ENCODE measurements at places on chromosomes 5 and 9.

DNA sequence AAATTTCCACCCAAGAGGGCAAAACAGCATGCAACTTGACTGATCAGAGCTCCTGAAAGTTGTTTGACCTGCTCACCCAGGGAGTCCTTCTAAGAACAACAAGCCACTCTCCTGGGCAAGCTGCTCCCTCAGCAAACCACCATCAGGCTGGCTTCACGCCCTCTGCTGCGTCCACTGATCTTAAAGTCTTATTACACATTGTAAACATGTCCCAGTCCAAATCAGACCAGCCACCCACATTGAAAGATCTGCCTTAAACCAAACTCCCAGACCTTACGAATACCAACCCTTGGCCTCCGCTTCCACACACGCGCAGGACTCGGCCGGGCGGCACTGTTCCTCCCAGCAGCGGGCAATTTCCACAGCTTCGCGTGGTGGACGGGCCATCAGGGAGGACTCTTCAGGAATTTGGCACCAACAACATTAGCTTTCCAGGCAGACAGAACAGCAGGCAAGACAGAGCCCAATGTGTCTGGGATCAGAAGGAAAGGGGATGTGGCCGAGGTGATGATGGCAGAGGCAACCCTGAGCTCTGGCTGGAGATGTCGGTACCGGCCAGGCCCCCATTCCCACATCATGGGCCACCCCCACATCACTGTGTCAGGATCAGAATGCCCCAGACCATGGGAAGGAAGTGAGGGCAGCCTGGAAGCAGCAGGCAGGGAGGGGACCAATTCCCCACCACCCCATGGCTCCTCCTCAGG lies 56.8 kb downstream of the SEMA4D start:
- no peak for DNase-seq

DNA sequence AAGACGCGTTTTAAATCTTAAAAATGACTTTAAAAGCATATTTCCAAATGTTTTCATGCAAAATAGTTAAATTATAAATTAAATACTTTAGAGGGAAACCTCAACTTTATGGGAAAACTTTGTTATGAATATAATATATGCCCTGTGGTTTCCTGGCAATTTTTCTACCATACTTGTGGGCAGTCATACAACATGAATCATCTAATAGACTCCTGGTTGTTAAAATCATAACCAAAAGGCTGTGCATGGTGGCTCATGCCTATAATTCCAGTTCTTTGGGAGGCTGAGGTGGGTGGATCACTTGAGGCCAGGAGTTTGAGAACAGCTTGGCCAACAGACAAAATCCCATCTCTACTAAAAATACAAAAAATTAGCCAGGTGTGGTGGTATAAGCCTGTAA lies 18.2 kb downstream of the ATP10B start:
- no peak for DNase-seq

GRCh38 chr9:107218829-107219485 lies 64.1 kb upstream of the RAD23B start:
- no peak for DNase-seq

DNA sequence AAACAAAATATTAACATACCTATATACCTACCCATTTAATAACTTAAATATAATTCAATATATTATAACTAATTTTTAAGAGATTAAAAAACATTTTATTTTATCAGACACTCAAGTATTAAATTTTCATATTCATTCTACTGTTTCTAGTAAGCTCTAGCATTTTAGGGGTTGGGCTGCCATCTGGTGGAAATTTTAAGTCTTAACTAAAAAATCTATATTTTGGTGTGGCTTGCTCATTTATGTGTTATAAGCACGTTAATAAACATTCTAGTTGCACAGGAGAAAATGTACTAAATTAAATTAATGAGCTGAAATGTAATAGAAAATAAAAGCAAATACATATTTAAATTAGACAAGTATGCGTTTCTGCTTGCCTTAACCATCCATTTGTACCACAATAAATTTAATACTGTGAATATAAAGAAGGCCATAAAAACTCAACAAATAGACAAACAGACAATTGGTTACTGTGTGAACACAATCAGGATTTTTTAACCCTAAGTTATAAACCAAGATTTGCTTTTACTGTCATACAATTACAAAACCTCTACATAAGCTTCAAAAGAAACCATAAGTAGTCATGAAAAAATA lies 1728.3 kb upstream of the CDH9 start:
- no peak for DNase-seq

- no peak for DNase-seq
Observed at GRCh38 chr9:35793461-35793860, 2.1 kb downstream of the NPR2 start.

DNA sequence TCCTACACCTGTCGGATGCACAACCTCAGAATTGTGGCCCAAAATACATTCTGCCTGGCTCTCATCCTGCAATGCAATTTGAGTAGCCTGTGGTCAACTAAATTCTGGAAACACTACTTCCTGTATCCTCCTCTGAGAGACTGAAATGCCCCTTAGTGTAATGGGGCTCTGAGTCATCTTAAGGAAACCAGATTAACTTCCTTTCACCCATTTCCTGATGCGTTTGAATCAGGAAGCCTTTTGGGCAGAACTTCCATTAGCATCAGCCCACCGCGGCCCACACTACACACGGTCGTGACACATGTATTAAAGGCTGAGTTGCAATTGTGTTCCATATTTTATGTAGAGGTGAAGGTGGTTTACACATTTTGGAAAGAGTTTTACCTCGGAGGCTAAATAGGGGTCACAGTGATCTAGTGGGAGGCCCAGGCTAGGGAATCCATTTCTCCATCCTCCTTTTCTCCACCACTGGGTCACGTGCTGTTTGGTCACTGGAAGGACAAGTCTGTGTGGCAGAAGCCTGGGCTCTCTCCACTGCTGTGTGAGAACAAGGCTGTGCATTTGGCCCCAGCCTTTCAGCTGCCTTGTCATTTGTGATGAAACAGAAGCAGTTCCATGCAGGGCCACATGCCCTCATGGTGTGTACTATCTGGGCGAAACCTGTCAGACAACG lies 55.9 kb downstream of the DAP start:
- DNase-seq = no peak

DNA sequence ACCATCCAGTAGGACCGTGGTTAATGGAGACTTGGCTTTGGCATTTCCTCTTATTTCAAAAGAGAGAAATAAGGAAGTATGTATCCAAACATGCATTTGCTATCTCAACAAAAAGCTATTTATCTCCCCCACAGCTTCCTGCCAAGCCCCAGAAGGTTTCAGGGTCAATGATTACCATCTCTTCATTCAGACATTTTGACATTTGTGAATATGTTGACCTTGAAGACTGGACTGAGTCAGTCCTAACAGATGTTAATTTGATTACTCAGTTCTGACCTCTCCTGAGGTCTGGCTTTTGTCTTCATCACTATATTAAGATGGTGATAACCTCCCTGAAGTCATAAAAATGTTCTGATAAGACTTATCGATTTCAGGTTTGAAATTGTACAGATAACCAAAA lies 479.4 kb downstream of the AGTPBP1 start:
- DNase-seq = no peak

GRCh38 chr9:12875191-12875590 lies 100.4 kb downstream of the LURAP1L start:
- no peak for DNase-seq

DNA sequence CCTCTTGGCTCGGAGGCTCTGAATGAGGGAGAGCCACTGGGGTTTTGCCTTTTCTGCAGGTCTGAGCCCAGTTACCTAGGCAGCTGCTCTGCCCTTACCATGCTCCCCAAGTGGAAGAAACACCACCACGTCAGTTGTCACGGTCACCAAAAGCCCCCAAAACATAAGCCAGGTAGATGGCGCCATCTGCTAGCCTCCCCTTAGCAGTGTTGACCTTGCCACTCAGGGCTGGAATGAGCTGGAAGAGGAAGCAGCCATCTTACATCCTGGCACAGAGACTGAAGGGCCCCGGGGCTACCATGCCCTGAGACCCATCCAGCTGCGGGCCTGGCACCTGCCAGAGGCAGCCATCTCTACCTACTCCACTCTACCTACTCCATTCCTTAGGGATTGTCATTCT lies 7.4 kb downstream of the ZER1 start:
- DNase-seq = no peak

DNA sequence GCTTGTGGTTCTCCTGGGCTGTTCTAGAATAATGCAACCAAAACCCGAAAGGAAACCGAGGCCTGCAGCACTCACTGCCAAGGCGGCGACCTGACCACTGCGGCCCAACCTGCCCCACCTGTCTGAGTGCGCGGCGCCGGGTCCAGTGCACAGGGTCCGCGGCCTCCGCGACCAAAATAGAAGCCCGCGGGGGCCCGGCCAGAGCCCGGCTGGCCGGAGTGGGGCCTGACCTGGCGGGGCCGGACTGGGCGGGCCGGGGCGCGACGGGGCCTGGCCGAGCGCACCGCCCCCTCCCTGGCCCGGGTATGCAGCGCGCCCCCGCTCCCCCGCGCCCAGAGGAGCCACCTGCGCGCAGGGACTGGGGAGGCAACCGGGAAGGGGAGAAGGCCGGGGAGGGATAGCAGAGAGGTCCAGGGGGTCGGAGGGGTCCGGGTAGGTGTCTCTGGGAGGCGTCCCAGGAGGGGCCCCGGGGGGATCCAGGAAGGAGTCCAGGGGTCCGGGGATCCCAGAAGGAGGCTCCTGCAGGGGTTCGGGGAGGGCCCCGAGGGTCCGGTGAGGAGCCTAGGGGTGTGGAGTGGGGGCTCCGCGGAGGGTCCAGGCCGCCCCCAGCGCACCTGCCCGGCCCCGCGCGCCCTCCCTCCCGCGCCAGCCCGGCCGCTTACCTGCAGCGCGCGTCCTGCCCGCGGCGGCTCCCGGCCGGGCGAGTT lies 503 bp downstream of the SEMA4D start:
- DNase-seq = no peak

GRCh38 chr9:31030741-31031202 lies 1353.7 kb upstream of the ACO1 start:
- DNase-seq = no peak

DNA sequence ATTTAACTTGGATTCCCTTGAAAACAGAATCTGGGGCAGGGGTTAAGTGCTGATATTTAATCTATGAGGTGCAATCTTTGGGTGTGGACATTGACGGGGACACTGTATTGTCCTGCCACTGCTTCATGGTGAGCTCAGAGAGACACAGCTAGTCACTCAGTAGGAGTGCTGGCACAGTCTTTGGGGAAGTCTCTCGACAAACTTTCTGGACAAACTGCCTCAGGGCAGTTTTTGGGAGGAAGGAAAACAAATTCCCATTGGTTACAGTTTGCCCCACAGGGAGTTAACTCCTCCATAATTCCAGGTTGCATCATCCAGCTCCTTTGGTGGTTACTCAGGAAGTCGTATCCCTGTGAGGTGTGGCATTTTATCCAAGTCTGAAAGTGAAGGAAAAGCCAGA lies 17.9 kb downstream of the HNRNPK start:
- no peak for DNase-seq

- no peak for DNase-seq
Observed at GRCh38 chr5:160119905-160120266, 636 bp upstream of the PWWP2A start.

DNA sequence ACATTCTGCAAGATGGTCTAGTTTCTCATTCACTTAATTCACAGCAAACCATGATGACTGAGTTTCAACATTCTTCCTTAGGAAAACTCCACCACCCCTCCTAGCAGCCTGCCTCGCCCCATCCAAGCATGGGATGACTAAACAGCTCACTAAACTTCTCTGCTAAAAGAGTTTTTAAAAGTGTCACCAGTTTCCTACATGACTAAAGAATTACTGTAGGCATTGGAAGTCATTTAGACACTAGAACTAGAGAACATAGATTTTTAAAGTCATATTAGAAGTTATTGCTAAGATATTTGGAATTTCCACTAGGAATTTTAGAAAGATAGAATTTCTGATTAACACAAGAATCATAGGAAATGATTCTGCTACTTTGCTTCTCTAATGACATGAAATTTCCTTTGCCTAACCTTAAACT lies 5.5 kb upstream of the ESM1 start:
- DNase-seq = no peak

DNA sequence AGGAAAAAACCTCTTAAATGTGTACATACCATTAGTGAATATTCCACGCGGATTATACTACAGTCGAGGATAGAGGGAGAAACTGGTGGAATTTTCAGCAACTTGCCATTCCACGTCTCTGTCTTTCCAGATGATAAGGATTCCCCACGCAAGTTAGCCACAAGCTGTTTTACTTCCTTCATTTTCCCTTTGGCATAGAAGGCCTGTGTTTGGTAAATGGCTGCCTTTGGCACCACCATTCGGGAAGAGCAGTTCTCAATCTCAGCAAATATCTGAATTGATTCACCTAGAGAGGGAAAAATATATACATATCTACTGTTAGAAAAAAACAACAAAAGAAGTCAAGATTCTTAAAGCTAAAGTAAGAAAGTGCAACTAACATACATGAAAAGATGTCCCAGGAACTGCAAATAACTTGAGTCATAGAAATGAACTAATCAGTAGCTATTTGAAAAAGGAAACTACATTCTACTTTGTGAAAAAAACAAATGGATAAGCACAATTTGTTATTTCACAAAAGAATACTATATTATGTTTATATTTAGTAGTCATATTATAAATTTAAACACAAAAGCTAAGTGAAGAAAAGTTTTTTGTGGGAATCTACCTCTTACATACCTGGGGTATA lies 8.1 kb downstream of the ARRDC3 start:
- no peak for DNase-seq

- no peak for DNase-seq
Observed at GRCh38 chr5:112239996-112240395, 179.1 kb downstream of the EPB41L4A start.

DNA sequence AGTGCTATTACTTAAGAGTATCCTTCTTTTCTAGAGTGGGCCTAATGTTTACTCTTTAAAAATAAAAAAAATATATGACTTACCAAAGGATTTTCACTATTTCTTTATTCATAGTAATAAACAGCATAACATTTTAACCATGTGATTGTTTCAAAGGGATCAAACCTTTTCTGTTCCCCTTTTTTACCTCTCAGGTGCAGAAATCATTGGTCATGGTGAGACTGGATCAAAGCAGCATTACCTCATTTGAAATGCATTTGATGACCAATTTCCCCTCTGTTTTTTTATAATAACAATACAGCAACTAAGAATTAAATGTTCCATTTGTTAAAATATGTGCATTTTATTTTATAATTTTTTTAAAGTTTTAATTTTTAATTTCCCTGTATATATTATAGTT lies 598.0 kb upstream of the RGMB start:
- no peak for DNase-seq

- DNase-seq = no peak
Observed at GRCh38 chr5:127447827-127448226, 69.6 kb upstream of the PRRC1 start.

Measured in stimulated activated CD8-positive, alpha-beta memory T cell treated with anti-CD3 and anti-CD28 coated beads, Interleukin-15, amount 100 ng/mL, for 1 hour (primary cell).